Upper lobe of right lung (tissue), 1 donor: ENCODE measurements at places on chromosomes 2 and 18. TPM values are rescaled to one million over a fixed set of nuclear protein-coding genes. Genes with fewer than 3 reads are reported as not detected.

DNA sequence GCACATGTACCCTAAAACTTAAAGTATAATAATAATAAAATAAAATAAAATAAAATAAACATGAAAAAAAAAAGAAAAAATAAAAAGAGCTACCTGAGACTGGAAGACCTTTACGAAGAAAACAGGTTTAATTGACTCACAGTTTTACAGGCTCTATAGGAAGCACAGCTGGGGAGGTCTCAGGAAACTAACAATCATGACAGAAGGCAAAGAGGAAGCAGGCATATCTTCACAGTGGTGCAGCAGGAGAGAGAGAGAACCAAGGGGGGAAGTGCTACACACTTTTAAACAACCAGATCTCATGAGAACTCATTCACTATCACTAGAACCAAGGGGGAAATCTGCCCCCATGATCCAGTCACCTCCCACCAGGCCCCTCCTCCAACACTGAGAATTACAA is 379.3 kb upstream of the VWC2L start:
- H3K4me3 ChIP-seq = no peak overlapping the region
- no peaks in the 10 kb centered on the region for H3K4me1 ChIP-seq
- DNase-seq = no peak
- H3K36me3 ChIP-seq = no peaks in the 10 kb centered on the region
- no peak overlapping the region for H3K27ac ChIP-seq

DNA sequence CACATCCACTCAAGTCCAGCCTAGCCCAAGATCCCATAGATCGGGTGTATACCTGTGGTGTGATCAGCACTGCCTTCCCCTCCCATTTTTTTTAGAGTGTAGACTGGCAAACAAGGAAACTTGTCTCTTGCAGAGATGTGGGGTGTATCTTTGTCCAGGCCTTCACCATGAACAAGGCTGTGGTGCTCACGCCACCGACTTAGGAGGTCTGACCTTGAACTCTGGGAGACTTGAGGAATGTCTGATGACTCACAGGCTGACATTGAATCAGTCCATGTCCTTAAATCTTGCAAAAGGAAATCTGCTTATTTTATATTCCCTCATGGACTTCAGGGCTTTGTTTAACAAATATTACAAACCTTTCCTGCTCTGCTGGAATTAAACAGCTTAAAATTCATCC is 4.5 kb upstream of the CTIF start:
- H3K27me3 ChIP-seq = no peaks in the 10 kb centered on the region
- no peak for DNase-seq
- no peak overlapping the region for H3K27ac ChIP-seq

GRCh38 chr2:224223851-224224555 is 177.9 kb downstream of the FAM124B start:
- H3K36me3 ChIP-seq = no peaks in the 10 kb centered on the region
- no peak for DNase-seq
- peaks cover 4% of the 10 kb centered on the region for H3K4me1 ChIP-seq
- no peak overlapping the region for H3K27ac ChIP-seq
- no peak overlapping the region for H3K4me3 ChIP-seq

GRCh38 chr2:232925153-232925820 is 55.2 kb downstream of the SNORC start:
- H3K4me1 ChIP-seq = peaks cover 13% of the 10 kb centered on the region
- H3K27me3 ChIP-seq = peaks cover 61% of the 10 kb centered on the region
- no peak overlapping the region for H3K4me3 ChIP-seq

DNA sequence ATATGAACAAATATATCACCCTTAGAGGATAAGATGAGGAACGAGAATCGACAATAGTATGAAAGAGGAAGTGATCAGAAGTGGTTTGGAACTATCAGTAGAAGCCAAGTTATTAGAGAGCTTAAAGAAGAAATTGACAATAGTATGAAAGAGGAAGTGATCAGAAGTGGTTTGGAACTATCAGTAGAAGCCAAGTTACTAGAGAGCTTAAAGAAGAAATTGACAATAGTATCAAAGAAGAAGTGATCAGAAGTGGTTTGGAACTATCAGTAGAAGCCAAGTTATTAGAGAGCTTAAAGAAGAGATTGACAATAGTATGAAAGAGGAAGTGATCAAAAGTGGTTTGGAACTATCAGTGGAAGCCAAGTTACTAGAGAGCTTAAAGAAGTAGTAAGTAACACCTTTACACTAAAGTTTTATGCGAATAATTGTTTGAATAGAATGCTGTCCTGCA is 175.5 kb downstream of the ZNF407 start:
- no peak overlapping the region for H3K27ac ChIP-seq
- no peaks in the 10 kb centered on the region for H3K27me3 ChIP-seq
- H3K36me3 ChIP-seq = no peaks in the 10 kb centered on the region
- H3K4me1 ChIP-seq = no peaks in the 10 kb centered on the region

DNA sequence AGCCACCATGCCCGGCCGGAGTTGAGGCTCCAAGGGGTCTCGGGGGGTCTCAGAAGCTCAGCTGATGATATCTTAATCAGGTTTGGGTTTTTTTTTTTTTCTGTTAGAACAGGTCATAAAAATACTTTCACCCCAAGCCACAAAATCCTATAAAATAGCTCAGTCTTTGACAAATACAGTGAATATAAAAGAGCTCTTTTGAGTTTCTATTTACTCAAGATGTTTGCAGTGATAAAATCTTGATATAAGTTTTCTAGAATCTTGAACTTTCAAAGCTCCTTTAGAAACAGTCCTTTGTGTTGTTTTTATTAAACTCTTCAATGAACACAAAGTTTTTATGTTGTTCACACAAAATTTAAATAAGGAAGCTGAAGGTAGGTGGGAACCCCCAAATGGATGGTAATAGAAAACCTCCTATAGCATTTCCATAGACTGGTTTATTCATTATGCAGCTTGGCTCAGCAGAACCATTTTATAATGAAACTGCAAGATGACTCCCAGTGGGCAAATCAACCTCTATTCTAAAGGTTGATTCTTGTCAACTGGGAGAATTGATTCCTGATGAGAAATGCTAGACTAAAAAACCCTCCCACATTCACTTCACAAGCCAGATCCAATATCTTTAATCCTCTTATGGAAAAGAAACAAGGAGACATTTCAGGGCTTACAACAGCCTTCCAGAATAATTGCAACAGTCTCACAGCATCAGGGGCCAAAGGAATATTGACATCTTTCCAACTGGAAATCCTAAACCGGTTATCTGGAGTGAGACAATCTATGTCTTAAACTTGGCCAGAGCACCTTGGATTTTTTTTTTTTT is 13.6 kb upstream of the NARS1 start:
- no peaks in the 10 kb centered on the region for H3K36me3 ChIP-seq
- no peak overlapping the region for H3K4me3 ChIP-seq
- H3K27ac ChIP-seq = no peak overlapping the region
- H3K4me1 ChIP-seq = peaks cover 13% of the 10 kb centered on the region
- no peak for DNase-seq

DNA sequence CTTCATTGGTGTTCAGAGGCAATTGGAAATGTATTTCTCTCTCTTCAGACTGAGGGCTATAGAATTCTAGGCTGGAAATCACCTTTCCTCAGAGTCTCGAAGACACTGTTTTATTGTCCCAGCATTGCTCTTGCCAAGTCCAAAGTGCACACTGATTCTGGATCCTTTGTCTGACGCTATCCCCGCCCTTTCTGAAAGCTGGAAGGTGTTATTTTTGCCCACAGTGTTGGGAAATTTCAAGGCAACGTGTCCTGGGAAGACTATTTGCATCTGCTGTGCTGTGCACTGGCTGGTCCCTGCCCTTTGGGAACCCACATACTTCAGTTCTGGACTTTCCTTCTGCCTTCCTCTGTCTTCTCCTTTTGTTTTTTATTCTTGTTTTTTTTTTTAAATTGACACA is 190.8 kb downstream of the SH3BP4 start:
- H3K4me1 ChIP-seq = no peaks in the 10 kb centered on the region
- no peak overlapping the region for H3K4me3 ChIP-seq
- no peaks in the 10 kb centered on the region for H3K27me3 ChIP-seq
- H3K36me3 ChIP-seq = no peaks in the 10 kb centered on the region
- no peak overlapping the region for H3K27ac ChIP-seq

The MAP4K3 gene
- 55.5 TPM for total RNA-seq

The INO80B gene
- total RNA-seq = 30.2 TPM
